ENCODE measurements at places on chromosomes 6 and 20.
A peak's percentile ranks its signal among the peaks of the same experiment; 100 is the strongest.

- no peak for DNase-seq
Observed at GRCh38 chr20:9411833-9412232, 102.6 kb upstream of the LAMP5 start.

DNA sequence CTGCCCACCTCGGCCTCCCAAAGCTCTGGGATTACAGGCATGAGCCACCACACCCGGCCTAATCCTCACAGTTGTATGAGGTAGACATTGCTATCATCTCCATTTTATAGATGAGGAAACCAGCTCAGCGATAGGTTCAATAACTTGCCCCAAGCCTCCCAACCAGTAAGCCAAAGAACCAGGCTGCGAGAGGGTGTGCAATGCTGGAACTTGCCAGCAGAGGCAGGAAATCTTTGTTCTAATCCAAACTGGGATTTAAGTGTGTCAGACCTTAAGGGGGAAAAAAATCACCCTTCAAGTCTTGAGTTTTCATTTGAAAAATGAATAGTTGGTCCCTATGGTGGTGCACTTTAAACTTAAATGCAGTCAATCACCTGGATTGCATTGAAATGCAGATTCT is 20.1 kb upstream of the RNGTT start:
- DNase-seq: peak; percentile 57

GRCh38 chr6:167557675-167558074 is 232.8 kb downstream of the TTLL2 start:
- no peak for DNase-seq

- DNase-seq: no peak
Observed at GRCh38 chr6:100349366-100349765, 115.4 kb downstream of the SIM1 start.

DNA sequence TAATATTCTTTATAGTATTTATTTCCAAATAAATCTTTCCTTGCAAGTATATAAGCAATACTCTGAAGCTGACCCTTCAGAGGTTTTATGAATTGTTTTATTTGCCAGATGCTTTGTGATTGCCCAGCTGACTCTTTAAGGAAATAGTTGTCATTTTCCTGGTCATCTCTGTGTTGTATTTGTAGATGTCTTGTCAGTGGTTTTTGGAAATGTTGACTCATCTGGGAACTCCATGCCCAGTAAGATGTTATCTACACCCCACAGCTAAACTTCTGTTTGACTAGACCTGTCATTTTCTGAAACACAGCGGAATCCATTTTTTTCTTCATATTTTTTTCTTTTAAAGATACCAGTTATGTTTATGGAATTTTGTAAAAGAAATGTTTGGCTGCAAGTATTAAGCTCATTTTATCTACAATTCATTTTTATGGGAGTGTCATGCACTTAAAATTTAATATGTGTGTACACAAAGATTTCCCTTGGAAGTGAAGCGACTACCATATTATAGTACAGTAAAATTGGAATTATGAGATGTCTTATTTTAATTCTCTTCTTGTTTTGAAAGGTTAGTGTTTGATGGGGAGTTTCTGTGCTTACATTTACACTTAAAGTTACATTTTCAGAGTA is 491.0 kb downstream of the NKAIN2 start:
- DNase-seq: no peak

GRCh38 chr6:422433-423054 is 31.0 kb downstream of the IRF4 start:
- no peak for DNase-seq

GRCh38 chr20:45377269-45377668 is 856 bp downstream of the TP53TG5 start:
- DNase-seq: no peak

DNA sequence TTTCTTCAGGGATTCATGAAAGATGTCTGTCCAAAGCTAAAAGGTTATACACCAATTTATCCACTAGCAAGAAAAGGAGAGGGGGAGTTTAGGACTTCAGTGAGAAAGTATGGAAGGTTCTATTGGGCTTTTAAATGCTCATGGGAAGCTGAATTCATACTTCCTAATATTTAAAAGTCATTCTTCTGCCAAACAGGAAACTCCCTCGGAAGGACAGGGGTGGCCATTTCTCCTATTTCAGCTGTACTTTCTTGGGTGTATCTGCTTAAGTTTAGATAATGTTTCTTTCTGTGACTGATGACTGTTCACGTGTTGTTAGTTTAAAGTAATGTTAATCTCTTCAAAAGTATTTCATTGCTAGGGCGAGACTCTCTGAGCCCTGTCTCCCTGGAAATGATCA is 80.5 kb upstream of the IFNGR1 start:
- DNase-seq: no peak

- no peak for DNase-seq
Observed at GRCh38 chr6:45645302-45645701, 267.6 kb upstream of the SUPT3H start.

DNA sequence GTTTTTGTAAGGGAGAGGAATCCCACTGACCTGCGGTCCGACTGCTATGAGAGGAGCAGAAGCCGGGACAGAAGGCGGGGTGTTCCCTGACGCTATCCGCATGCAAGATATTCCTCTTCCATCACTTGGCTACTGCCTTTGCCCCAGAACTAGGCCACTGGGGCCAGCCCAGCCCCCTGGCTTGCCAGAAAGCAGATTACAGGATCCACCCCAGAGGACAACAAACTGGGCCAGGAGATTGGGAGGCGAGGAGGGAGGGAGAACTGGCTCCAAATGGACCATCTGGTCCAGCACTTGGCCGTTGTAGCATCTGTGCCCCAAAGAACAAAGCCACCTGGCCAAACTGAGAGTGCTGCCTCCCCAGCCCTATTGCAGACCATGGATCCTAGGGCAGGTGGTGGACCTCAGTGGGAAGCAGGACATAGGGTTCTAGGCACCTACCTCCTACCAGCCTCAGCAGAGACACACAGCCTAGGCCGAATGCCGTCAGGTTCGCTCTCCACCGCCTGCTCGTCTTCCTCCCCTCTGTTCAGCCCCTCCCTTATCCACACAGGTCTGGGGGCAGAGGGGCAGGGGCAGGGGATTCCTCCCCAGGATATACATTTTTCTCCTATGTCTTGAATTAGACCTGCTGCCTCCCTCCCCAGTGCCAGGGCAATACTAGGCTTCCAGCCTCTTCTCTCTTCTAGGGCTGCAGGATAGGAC is 4.0 kb downstream of the MDGA1 start:
- no peak for DNase-seq

DNA sequence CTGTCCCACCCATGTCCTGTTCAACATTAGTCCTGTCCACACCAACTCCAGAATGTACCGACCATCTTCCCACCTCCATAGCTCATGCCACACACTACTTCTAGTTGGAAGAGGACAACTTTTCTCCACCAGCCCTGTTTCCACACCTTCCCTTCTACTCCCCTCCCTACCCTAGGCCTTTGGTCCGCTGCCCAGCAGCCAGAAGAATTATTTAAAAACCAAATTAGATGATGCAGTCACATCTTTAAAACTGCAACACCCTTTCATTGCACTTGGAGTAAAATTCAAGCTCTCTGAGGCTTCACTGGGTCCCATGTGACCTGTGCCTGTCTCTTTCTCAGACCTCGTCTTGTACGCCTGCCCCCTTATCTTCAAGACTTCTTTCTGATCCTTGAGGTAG is 53.8 kb downstream of the BANF2 start:
- no peak for DNase-seq

DNA sequence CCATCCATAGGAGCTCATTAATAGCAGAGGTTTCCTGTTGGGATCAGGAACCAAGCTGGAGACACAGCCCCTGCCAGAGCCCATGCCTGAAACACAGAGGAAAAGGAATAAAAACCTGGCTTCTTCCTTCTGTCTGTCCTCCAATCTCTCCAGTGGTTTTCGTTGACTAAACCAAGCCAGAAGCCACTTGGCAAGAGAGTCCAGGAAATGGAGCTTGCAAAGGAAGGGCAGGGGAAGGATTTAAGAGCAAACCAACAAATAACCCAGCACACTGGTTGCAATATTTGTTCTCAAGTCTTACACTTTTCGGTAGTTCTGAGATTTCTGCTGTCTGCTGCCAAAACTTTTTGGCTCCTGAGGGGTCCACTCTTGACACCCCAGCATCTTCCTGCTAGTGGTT is 137.0 kb upstream of the BMP2 start:
- no peak for DNase-seq

- DNase-seq: no peak
Observed at GRCh38 chr20:63165356-63166192, 50.4 kb downstream of the YTHDF1 start.

DNA sequence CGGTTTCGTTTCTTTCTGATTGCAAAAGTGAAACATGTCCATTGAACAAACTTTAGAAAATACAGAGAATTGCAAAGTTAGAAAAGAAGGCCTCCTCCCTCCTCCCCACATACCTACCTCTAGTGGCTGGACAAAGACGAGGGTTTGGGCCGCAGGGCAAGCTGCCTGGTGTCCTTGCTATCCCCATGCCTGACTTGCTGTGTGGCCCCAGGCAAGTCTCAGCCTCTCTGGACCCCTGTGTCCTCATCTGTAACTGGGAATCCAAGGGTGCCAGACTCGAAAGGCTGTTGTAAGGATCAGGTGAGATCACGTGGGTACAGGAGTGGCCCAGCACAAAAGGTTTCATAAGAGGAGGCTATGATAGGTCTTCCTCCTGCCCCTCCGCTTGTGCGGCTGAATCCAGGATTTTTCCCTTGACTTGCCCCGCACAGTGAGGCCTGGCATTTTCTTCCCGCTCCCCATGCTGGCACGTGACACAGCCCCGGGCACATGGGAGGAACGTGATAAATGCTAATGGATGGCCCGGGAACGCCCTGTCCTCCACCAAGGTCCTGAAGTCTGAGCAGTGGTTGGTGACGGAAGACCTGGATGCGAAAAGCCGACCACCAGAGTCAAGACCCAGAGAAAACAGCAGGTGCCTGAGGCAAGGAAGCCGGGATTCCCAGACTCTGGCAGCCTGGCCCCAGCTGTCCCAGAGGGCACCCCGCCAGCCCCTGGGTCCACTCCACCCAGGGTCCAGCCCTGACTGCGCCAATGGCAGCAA is 55.8 kb downstream of the UBE2V1 start:
- DNase-seq: peak; percentile 59

- no peak for DNase-seq
Observed at GRCh38 chr6:69663215-69663614, 133.6 kb downstream of the LMBRD1 start.

- no peak for DNase-seq
Observed at GRCh38 chr6:159084493-159085091, 39.8 kb upstream of the TAGAP start.

DNA sequence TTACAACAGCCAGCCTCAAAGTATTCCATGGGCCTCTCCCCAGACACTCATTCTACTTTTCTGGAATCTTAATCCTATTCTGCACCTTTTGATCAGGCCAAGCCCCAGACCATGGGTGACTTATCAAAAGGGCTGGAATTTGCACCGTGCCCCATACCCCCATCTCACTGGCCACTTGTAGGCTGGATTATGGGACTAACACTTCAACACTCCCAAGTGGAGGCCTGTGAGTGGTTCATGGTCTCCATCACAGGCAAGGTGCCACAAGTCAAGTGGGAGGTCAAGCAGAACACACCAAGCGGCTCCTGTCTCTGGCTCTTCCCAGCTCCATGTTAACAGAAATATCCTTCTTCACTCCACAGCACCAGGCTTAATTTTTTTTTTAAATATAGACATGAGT is 212.3 kb upstream of the HEY2 start:
- DNase-seq: no peak

GRCh38 chr20:33812908-33813462 is 1.8 kb downstream of the CHMP4B start:
- peak; percentile 26 for DNase-seq

DNA sequence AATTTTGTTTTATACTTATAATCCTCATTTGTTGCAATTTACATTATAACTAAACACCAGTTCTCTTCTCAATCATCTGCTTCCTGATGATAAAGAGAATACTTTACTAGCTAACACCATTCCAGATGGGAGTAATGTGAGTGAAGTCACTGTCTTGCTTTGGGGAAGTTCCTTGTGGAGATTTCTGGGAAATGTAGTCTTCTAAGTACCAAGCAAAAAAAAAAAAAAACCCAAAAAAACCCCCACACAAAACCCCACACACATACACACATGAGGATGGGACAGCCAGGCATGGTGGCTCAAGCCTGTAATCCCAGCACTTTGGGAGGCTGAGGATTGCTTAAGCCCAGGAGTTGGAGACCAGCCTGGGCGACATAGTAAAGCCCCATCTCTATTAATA is 2.2 kb upstream of the SNPH start:
- no peak for DNase-seq

- DNase-seq: no peak
Observed at GRCh38 chr6:28303570-28303969, 22.2 kb downstream of the PGBD1 start.

DNA sequence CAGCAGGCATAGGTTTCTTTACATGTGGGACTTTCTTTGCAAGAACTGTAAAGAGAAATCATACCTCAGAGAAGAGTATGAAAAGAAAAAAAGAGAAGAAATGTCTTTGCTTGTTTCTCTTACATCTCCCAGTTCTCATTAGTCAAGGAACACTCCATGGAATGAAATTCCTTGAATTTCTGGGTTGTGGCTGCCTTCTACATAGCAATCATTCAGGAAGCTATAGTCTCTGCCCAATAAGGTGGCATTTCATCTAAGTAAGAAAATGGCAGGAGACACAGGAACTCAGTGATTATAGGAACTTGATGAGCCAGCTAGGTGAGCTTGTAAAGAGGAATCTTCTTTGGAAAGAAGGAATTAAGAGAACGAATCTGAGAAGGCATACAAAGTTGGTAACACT is 197.0 kb upstream of the FKBP1C start:
- DNase-seq: no peak

DNA sequence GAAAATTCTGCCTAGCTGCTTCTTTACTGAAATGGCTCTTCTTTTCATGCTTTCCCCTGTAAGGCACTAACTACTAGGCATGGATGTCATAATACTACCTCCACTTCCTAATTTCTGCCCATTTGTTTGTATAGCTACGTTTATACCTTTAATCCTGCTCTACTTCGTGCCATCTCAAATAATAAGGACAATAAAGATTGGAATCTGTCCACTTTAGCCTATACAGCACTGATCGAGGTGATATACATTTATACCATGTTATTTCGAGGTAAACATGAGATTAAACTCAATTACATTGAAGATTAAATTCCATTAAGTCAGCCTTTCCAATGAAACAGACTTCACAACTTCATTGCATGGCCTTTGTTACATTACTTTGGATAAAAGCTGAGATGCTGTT is 390.6 kb upstream of the MARCKS start:
- DNase-seq: no peak

GRCh38 chr20:63546256-63546955 is 1.1 kb downstream of the SRMS start:
- DNase-seq: no peak

- DNase-seq: peak; percentile 4
Observed at GRCh38 chr6:54617730-54618129, 228.8 kb upstream of the FAM83B start.

DNA sequence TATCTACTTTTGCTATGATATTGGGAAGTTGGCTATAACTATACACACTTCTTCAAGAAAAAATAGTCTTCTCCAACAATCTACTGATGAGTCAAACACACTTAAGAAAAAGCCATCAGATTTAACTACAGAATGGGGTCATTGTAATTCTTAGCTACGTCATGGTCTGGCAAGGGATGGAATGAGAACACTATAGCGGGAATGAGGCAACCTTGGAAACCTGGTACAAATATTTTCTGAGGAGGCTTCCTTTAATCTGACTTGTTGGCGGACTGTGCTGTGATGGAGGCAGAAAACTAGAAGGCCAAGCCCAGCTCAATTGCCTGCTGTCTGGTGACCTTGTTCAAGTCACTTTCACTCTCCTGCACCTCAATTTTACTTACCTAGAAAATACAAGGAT is 586.8 kb upstream of the JAG1 start:
- no peak for DNase-seq

All from SJCRH30 (cell line).